ENCODE measurements at places on chromosomes 6 and 20. TPM values are rescaled to one million over a fixed set of nuclear protein-coding genes. Genes with fewer than 3 reads are reported as not detected.
A peak's percentile ranks its signal among the peaks of the same experiment; 100 is the strongest.

GRCh38 chr20:11112832-11113231 is 439.0 kb upstream of the JAG1 start:
- DNase-seq: no peak

GRCh38 chr20:50735813-50736212 is 4.4 kb downstream of the PARD6B start:
- no peak for DNase-seq

DNA sequence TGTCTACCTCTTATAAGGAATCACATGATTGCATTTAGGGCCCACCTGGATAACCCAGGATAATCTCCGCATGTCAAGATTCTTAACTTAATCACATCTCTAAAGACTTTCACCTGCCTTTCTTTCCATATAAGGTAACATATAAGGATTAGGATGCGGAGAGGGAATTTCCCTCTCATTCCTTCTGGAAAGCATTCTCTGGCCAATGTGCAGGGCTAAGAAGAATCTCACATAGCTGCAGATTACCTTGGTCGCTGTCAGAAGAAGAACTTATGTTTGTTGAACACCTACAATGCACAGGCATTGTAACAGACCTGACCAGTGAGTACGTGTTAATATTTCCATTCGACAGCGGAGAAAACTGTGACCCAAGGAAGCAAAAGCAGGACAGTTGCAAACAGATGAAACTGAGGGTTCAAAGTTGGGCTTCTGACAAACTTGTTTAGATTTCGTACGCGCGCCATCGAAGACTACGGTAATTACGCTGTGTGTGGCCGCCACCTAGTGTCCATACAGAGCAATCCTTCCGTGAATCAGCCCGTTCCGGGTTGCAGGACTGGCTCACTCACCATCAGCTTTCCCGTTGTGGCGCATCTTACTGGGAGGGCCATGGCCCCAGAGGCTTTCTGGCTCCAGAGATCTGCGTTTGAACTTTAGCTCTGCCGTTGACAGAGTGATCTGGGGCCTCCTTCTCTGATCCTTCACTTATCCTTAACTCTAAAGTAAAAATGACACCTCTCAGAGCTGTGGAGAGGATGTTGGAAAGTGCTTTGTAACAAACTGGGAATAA is 9.5 kb downstream of the C20orf202 start:
- DNase-seq: peak; percentile 68

DNA sequence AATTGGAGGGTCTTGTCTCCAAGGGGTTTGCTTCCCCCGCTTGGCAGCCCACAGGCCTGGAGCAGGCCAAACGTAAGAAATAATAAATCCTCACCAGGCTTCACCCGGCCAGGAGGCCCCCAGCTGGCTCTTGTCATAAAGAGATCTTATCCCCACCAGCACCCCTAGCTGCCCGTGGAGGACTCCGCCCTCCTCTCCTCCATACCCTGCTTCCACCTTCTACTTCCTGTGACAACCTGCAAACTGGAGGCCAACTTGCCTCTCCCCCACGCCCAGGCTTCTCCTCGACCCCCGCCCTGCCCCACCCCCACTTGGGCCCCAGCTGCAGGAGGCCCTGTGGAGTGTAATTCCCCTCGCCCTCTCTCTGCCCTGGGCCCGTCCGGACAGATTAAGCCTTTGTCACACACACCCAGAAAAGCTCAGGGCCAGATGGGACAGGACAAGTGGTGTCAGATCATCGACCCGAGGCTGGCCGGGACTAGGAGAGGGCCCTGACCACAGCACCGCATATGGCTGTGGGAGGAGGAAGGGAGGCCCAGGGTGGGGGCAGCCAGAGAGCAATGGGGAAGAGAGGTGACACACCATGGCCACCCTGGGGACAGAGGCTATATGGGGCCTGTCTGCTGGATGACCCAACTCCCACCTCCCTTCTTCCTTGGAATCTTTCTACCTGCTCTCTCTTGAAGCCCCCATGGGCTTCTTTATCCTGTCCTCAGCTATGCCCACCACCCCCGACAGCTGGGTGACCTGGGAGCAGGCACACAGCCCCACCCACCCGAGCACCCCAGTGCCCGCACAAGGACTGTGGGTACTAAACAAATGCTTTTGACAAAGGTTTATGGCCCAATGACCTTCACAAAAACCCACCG is 3.9 kb downstream of the NOL4L start:
- DNase-seq: no peak

DNA sequence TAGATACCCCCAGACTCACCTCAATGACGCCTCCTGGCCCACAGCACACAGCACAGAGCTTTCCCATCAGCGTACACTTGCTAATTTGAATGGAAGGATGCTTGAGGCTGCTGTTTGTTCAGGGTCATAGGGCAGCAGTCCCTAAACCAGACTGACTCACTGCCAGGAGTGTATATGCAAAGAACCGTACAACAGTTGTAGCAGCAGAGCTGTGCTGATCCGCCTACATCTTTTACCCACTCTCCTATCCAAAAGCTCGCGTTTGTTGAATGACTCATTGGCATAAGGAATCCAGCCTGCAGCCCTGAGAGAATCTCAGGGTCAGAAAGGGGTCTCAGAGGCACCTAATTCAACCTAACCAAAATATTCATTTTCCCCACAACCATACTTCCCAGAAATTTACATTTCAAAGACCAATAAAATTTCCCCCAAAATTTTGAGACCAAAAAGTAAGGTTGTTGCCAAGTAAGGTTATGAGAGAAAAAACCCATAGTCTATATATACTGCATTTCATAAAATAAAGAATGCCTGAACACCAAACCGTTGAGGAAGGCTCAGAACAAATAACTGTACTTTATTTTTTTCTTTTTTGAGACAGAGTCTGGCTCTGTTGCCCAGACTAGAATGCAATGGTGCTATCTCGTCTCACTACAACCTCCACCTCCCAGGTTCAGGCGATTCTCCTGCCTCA is 35.3 kb upstream of the CCND3 start:
- no peak for DNase-seq

DNA sequence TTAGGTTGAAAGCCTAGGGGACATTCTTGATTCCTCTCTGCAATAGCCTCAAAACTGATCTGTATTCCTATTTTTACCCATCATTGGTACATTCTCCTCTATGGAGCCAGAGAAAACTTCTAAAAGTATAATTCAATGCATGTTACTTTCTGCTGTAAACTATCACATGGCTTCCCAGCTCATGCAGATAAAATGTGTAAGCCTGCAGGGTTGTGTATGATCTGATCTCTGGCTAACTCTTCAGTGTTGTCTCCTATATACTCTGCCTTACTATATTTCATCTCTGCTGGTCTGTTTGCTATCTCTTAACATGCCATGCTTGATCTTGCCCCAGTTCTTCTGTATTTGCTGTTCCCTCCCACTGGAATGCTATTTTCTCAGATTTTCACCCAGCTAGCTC is 323.3 kb upstream of the RSPO3 start:
- no peak for DNase-seq

The LY6G5C gene
- 22.0 TPM for total RNA-seq

The IER3 gene
- 4.8 TPM for total RNA-seq

The TTPAL gene
- total RNA-seq: 10.3 TPM
